ENCODE measurements at places on chromosomes 6 and 20. TPM values are rescaled to one million over a fixed set of nuclear protein-coding genes. Genes with fewer than 3 reads are reported as not detected.

- no peak for DNase-seq
- peaks cover 5% of the 10 kb centered on the region for H3K36me3 ChIP-seq
- peaks cover 8% of the 10 kb centered on the region for H3K4me1 ChIP-seq
- peaks cover 7% of the 10 kb centered on the region for H3K27me3 ChIP-seq
Measured at GRCh38 chr20:50381771-50382593, 128.2 kb upstream of the PTPN1 start.

DNA sequence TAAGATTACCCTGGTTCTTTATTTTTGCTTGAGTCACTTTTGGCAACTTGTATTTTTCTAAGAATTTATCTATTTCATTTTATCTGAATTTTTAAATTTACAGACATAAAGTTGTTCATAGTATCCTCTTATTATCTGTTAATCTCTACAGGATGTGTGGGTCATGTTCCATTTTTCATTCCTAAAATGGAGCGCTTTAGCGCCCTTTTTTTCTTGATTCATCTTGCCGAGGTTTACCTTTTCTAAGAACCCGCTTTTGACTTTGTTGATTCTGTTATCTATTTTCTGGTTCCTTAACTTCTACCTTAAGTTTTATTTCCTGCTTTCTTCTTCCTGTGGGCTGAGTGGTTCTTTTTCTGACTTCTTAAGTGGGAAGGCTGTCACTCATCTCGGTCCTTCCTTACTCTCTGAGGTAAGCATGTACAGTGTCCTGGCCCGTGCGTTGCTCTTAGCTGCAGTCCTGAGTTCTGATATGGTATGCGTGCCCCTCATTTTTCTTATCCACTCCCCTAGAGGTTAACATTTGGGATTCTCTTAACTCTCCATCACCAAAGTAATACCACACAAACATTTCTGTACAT, 399.8 kb downstream of the CDC5L start:
- H3K36me3 ChIP-seq: no peaks in the 10 kb centered on the region
- no peak for DNase-seq
- H3K4me3 ChIP-seq: no peak overlapping the region
- no peaks in the 10 kb centered on the region for H3K4me1 ChIP-seq
- peaks cover 3% of the 10 kb centered on the region for H3K27me3 ChIP-seq

- DNase-seq: no peak
- no peak overlapping the region for H3K27ac ChIP-seq
- no peaks in the 10 kb centered on the region for H3K4me1 ChIP-seq
- H3K4me3 ChIP-seq: no peak overlapping the region
Measured at GRCh38 chr6:105767541-105767940, 318.6 kb upstream of the PRDM1 start.

GRCh38 chr6:127114214-127114760, 4.2 kb upstream of the RSPO3 start:
- no peak overlapping the region for H3K4me3 ChIP-seq
- DNase-seq: no peak
- no peak overlapping the region for H3K27ac ChIP-seq
- H3K36me3 ChIP-seq: no peaks in the 10 kb centered on the region
- no peaks in the 10 kb centered on the region for H3K4me1 ChIP-seq

GRCh38 chr6:156517088-156517487, 260.1 kb upstream of the ARID1B start:
- no peaks in the 10 kb centered on the region for H3K4me1 ChIP-seq
- H3K27me3 ChIP-seq: no peaks in the 10 kb centered on the region
- H3K4me3 ChIP-seq: no peak overlapping the region
- H3K27ac ChIP-seq: no peak overlapping the region
- H3K36me3 ChIP-seq: no peaks in the 10 kb centered on the region
- no peak for DNase-seq

BPI gene
- not detected for total RNA-seq

Data from glutamatergic neuron (in vitro differentiated cells).